ENCODE measurements at places on chromosomes 12 and 14.

DNA sequence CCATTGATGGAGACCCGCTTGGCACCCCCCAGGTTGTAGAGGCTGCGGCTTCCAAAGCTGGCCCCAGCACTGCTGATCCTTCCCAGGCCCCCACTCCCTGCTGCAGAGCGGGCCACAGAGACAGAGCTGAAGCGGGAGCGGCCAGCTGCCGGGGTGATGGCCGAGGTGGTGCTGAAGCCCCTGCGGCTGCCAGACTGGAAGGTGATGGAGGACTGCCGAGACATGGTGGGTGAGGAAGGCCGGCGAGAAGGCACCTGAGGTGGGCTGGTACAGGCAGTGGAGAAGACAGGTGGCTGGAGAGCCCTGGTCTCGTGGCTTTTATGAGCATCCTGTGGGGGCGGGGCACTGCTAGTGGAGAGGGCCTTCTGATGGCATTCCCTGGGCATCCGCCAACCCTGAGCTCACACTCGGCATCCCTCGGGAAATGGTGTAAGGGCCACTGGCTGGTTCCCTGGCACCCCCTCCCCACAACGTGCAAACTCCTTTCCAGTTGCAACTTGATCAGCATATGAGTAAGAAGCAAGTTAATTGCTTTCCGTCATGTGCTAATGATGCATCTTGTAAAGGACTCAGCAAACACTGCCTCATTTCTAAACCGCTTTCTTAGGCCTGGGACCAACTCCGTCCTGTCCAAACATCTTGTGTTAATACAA is at the start of gene KRT75:
Gene KRT75, minus strand, starts transcription at position 291 of the 653 bp plus-strand sequence. Its CDS starts 67 bp downstream, at position 224.
- H3K27ac ChIP-seq, result no peak within 1 kb of the TSS
- H3K27me3 ChIP-seq, result peaks cover 36% of the 10 kb centered on the region
- H3K36me3 ChIP-seq, result no peaks in the 10 kb centered on the region
- DNase-seq, result no peak
- no peak within 1 kb of the TSS for H3K4me3 ChIP-seq

GRCh38 chr12:102300824-102301461 is 103.3 kb upstream of the PMCH start:
- no peaks in the 10 kb centered on the region for H3K4me1 ChIP-seq
- H3K27me3 ChIP-seq, result no peaks in the 10 kb centered on the region
- H3K4me3 ChIP-seq, result no peak overlapping the region
- peaks cover 9% of the 10 kb centered on the region for H3K36me3 ChIP-seq

GRCh38 chr14:106691601-106692291 is 1165.4 kb downstream of the TMEM121 start:
- no peaks in the 10 kb centered on the region for H3K4me1 ChIP-seq
- H3K36me3 ChIP-seq, result no peaks in the 10 kb centered on the region
- H3K4me3 ChIP-seq, result no peak overlapping the region

- H3K27me3 ChIP-seq, result peaks cover 2% of the 10 kb centered on the region
- DNase-seq, result no peak
- no peaks in the 10 kb centered on the region for H3K36me3 ChIP-seq
- no peaks in the 10 kb centered on the region for H3K4me1 ChIP-seq
Observed at GRCh38 chr14:30471980-30472379, 87.0 kb upstream of the G2E3 start.

GRCh38 chr12:15265875-15266274 is 44.7 kb upstream of the RERG start:
- no peak overlapping the region for H3K4me3 ChIP-seq
- DNase-seq, result no peak
- H3K27ac ChIP-seq, result no peak overlapping the region
- no peaks in the 10 kb centered on the region for H3K36me3 ChIP-seq

DNA sequence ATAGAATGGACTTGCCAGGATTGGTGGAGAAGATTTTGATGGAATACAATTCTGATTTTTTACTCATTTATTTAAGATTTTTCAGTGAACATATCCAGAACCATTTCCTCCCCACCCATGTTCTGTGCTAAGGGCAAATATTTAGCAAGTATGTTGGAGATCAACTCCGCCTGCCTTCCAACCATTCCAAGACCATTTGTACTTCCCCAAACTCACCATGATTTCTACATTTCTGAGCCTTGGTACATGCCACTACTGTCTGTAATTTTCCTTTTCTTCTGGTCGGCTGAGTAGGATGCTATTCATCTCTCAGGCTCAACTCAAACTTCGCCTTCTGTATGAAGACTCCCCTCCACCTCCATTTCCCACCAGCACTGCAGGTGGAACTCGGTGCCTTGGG is 150.6 kb downstream of the NTF3 start:
- DNase-seq, result no peak
- no peak overlapping the region for H3K4me3 ChIP-seq
- H3K36me3 ChIP-seq, result no peaks in the 10 kb centered on the region
- H3K27ac ChIP-seq, result no peak overlapping the region
